ENCODE measurements at places on chromosomes 12 and 14. TPM values are rescaled to one million over a fixed set of nuclear protein-coding genes. Genes with fewer than 3 reads are reported as not detected.

GRCh38 chr14:44897845-44898151 is 63.9 kb downstream of the KLHL28 start:
- DNase-seq = no peak

- DNase-seq = no peak
Measured at GRCh38 chr12:25524366-25524765, 28.7 kb downstream of the LMNTD1 start.

DNA sequence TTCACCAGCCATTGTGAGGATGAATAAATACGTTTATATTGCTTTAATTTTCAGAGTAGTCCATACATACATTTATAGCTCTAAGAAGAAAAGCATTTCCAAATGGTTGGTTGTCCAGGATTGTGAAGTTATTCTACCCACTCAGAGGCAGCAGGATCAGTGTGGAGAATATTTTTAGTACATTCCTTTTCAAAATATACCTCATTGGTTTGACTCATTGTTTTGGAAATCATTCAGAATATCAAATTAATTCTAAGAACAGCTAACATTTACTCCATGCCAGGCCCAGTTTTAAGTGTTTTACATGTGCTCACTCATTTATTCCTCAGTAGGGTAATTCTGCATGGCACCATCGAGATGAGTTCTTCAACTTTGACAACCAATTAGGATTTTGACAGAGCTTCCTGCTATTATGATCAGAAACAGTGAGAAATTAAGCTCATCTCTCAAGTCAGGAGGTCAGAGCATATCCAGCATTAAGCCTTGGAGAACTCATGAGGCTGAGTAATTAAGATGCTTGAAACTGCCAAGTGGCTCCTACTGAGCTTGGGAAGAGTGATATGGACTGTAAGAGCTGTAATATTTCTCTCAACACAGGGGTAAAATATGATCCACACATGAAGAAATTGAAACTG is 153.3 kb upstream of the CLEC14A start:
- DNase-seq = no peak

The DPY19L2 gene
- total RNA-seq = 4.0 TPM

DNA sequence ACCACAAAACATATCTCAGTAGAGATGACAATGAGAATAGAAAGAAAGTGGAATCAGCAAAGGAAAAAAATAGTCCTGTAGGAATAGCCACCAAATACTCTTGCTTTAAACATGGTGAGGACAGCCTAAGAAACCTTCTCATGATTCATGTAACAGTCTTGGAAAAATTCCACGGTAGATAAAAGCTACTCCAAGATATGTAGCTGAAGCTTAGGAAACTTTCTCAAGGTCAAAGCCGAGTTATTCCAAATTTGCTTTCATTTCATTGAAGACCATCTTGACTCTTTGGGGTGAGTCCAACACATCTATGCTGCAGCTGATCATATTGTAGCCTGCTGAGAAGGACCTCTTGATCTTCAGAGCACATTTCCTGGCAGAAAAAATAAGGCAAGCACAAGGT is 157.6 kb downstream of the PAH start:
- no peak for DNase-seq

DNA sequence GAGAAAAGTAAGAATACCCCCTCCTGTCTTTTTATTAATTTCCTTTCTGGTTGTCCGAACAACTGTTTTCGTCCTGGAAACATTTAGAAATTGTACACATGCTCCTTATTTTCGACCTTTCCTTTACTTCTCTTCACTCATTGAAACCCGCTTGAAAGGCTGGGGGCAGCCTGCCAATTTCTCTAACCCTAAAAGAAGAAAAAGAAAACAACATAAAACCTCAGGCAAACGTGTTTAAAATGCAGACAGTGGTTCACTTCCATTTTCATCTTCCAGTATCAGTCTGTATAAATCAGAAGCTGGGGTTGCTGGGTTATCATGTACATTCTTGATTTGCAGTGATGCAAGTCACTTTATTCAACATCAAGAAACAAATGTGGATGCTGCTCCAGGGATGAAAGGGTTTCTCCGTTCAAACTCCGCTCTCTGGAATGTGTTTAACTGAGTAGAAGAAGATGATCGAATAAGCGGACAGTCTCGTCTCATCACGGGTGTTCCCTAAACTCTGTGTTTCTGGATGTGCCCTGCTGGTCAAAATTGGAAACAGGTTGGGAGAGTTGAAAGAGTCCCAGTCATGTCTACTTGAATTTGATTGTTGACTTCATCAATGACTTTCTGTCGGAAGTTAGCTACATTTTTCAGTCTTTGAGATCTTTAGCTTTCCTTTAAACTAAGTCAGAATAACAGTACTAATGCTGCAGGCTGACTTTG is 1042.2 kb downstream of the BCL11B start:
- DNase-seq = no peak

- no peak for DNase-seq
Measured at GRCh38 chr12:109744026-109744425, 30.4 kb downstream of the FAM222A start.

DNA sequence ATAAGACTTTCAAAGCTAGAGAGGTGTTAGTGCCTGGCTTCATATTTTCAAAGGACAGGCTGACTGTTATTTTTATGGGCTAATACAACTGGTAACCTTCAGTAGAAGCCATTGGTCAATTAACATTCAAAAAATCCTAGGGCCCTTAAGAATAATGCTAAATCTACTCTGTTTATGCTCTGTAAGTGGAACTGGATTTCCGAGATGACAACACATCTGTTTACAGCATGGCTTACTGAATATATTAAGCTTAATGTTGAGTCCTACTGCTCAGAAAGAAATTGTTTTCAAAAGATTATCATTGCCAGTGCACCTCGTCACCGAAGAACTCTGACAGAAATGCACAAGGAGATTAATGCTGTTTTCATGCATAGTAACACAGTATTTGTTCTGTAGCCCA is 239.9 kb downstream of the TMTC2 start:
- DNase-seq = no peak

The JDP2 gene
- total RNA-seq = 62.5 TPM

- no peak for DNase-seq
Measured at GRCh38 chr12:92142251-92142926, 3.3 kb downstream of the BTG1 start.

DNA sequence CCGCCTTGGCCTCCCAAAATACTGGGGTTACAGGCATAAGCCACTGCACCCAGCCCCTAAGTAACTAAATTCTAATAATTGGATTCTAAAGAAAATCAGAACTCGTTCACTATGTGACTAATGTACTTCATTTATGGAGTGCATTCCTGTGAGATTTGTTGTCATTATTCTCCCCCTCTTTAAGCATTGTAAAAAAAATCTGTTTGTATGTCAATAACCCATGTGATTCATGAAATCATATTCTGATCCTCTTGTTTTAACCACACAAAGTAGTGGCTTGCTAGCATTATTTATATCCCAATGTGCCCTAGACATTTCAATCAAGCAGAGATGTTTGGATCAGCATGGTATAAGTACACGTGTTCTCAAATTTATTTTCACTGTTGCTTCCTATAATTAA is 78.2 kb upstream of the OSBPL8 start:
- no peak for DNase-seq

- DNase-seq = peak; percentile 55
Measured at GRCh38 chr12:51887476-51888315, at the start of gene ANKRD33. Gene ANKRD33 (plus strand): TSS chr12:51888103. CDS start chr12:51888187, 84 bp downstream.

- DNase-seq = no peak
Measured at GRCh38 chr12:65561798-65562382, 262.4 kb upstream of the HMGA2 start.

GRCh38 chr14:96001866-96002497 is 37.2 kb upstream of the C14orf132 start:
- DNase-seq = no peak

The CMA1 gene
- not detected for total RNA-seq

- DNase-seq = no peak
Measured at GRCh38 chr12:93805736-93806141, 128.6 kb downstream of the CRADD start.

The SRRM4 gene
- total RNA-seq = not detected

- no peak for DNase-seq
Measured at GRCh38 chr12:115949675-115950074, 327.8 kb downstream of the MED13L start.

The CDK4 gene
- total RNA-seq = 40.3 TPM

DNA sequence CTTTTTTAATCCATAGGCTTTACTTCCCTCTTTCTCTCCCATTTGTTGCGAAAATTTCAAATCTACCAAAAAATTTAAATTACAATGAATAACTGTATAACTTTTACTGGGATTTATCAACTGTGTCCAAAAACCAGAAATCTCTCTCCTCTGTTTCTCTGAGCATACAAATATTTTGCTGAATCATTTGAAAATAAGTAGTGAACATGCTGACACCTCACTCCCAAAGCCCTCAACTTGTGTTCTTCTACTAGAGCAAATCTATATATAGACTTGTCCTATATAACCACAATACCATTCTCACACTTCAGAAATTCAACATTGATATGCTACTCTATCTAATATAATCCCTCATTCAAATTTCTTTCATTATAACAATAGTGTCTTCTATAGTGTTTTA is 53.1 kb downstream of the SLCO1C1 start:
- no peak for DNase-seq

DNA sequence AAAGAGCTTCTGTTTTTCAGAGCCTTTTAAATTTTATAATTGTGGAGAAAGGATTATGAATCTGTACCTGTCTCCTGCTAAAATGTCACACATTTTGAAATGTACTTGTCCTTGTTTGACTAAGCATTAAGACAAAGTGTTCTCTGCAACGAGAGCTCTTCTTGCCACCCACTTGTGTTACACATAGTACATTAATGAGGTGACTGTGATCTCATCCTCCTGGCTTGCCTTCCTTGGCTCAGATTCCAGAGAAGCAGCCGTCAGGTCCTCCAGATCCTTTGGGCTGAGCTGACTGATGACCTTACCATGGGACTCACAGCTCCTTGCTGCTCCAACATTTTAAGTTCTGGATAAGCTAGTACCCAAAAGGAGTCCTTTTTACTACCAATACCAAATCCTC is 81.4 kb downstream of the BBS10 start:
- no peak for DNase-seq

DNA sequence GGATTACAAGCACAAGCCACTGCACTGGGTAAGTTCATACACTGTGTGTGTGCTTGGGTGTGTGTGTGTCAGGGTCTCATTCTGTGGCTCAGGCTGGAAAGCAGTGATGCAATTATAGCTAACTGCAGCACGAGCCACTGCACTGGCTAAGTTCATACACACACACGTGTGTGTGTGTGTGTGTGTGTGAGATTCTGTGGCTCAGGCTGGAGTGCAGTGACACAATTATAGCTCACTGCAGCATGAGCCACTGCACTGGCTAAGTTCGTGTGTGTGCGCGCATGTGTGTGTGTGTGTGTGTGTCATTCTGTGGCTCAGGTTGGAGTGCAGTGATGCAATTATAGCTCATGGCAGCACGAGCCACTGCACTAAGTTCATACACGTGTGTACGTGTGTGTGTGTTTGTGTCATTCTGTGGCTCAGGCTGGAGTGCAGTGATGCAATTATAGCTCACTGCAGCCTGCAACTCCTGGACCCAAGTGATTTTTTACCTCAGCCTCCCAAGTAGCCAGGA is 85.4 kb downstream of the HECTD1 start:
- DNase-seq = no peak

The SLCO1C1 gene
- 0.79 TPM for total RNA-seq

The CCDC88C gene
- 29.5 TPM for total RNA-seq

GRCh38 chr12:125038976-125039625 is 26.1 kb upstream of the AACS start:
- DNase-seq = no peak

GRCh38 chr14:69010648-69011047 is 31.5 kb upstream of the ACTN1 start:
- peak; percentile 25 for DNase-seq

The GDF3 gene
- total RNA-seq = not detected

The IL31 gene
- not detected for total RNA-seq

DNA sequence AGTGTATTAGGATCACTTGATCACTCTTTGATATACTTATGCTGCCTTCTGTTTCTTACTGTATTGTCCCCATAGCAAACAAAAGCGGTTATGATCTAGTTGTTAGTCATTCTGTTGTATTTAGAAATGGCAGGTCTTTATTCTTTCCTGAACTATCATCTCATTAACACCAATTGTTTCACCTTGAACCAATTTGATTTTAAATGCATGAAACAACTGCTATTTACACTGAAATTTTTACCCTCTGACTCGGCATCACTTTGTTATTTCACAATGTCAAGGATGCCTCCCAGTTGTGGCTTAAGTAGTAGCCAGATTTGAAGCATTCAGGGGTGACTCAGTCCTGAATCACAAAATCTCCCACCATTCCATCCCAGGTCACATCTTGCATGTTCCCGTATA is 303.5 kb downstream of the EGLN3 start:
- no peak for DNase-seq

- no peak for DNase-seq
Measured at GRCh38 chr12:131187602-131188001, 233.9 kb downstream of the ADGRD1 start.

The KLHL33 gene
- total RNA-seq = not detected

DNA sequence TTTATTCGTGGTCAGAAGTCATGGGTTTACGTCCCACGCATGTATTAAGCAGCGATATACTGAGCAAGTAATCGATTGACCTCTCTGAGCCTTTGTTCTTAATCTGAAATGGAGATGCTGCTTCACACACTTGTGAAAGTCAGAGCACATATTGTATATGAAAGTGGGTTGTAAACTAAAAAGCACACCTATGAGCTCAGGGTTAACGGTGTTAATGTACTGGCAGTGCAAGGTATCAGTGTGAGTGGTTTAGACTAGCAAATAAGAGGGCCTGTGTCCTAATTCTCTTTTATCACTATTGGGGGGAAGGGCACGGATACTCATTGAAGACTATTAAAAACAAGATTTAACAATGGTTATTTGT is 676 bp downstream of the MRPL42 start:
- no peak for DNase-seq

The MIPOL1 gene
- total RNA-seq = 4.8 TPM

- DNase-seq = no peak
Measured at GRCh38 chr14:101082436-101083384, 179.2 kb upstream of the RTL1 start.

The PTPRQ gene
- not detected for total RNA-seq

DNA sequence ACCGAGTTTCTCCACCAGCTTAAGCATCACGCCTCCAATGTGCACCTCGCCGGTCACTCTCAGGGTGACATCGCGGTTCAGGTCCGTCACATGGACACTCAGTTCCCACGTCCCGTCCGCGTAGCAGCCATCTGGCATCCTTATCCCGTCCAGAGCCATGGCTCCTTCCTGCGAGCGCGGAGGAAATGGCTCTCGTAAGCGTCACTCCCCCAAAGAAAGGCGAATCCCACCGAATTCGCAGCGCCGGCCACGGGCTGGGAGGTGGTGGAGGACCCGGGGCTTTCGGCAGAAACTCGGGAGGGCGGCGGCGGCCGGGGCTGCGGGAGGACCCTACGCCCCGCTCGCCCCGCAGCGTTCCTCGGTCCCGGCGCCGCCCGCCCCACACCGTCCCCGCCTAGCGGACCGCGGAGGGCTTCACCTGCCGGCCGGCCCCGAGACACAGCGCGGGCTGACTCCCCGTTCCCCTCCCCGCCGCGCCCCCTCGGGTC is 396 bp downstream of the FERMT2 start:
- DNase-seq = peak; percentile 38

- no peak for DNase-seq
Measured at GRCh38 chr12:14399871-14400270, 34.4 kb downstream of the ATF7IP start.

- DNase-seq = no peak
Measured at GRCh38 chr14:30638926-30639325, 16.8 kb downstream of the SCFD1 start.

Data from transverse colon (tissue), 4 donors.